NCI-H2081 treated with DMSO at 0.1 percent for 48 hours (cell line): ENCODE measurements at places on chromosomes 3 and 15.

GRCh38 chr15:96720656-96721055 lies 390.2 kb downstream of the NR2F2 start:
- DNase-seq = no peak

- no peak for DNase-seq
These were observed 4.5 kb downstream of the EIF3J start for GRCh38 chr15:44541282-44541958.

GRCh38 chr3:129690963-129691362 lies 84.5 kb upstream of the PLXND1 start:
- no peak for DNase-seq

DNA sequence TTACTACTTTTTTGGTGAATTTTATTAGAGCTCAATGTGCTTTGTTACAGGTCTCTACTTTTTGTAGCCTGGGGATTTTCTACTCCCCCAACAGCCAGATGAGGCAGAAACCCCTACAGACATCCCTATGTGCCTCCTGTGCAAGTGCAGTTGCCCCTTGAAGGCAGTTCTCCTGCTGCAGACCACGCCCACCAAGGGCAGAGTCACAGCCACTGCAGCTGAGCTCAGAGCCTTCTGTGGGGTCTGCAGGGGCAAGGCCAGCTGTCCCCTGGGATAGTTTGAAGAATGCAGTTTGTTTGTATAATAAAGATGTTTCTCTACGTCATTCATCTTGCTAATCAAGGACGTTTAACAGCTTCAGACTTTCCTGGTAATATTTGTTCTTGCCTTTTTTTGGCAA lies 76.8 kb downstream of the NPAP1 start:
- DNase-seq = no peak

GRCh38 chr3:140522653-140523380 lies 155.0 kb upstream of the TRIM42 start:
- no peak for DNase-seq

DNA sequence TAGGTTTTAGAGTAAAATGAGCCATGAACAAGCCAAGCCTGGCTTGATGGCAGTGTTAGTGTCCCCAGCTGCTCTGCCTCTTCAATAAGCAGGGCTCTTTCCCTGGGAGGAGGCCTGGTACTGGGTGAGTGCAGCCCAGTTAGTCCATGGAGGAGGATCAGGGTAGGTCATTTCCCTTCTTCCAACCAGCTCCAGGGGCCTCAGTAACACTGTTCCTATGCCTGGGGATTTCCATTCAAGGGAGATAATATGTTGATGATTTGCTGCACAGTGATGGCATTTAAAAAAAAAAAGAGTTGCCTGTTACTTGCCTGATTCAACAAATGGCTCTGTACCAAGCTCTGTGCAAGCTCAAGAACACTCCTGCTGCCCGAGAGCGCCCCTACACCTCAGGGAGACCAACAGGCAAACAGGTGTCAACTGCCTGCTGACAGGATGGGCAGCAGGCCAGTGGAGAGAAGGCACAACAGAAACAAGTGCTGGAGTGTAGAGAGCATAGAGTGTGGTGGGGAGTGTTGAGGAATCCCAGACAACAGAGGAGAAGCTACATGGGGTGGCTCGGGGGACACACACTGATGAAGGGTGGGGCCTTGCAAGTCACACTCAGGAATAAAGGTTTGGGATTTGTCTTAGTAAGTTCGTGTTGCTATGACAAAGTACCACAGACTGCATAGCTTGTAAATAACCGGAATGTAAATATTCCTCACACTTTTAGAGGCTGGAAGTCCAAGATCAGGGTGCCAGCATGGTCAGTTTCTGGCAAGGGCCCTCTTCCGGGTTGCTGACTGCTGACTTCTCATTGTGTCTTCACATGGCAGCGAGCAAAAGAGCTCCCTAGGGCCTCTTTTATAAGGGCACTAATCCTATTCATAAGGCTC lies 78.6 kb upstream of the PXYLP1 start:
- no peak for DNase-seq

DNA sequence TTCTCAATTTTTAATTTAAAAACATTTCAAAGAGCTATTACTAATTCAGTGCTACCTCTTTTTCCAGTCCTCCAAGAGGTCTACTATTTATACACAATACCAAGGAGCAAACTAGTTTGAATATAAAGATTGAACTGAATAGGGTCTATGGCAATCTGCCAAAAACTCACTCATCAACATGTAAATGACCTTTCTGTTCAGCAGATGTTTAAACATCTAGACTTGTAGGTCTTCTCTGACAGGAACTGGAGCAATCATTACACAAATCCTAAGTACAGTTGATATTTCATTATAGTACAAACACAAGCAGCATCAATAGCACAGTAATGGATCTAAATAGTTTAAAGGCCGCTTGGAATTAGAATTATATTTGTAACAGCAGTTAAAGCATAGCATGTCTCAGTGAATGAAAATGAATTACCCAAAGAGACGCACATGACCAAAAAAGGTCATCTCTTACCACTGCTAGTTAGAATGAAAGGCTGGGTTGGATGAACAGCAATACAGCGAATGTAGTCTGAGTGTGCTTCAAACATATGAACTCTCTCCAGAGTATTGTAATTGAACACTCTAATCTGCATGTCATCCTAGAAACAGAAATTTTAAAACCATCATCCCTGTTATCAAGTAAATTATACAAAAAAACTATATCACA lies 10.7 kb downstream of the COPB2 start:
- peak; percentile 86 for DNase-seq

- no peak for DNase-seq
These were observed 57.5 kb upstream of the PRR23E start for GRCh38 chr3:127135241-127136023.

- DNase-seq = no peak
These were observed 90.1 kb downstream of the TMCO5A start for GRCh38 chr15:38024293-38025091.

DNA sequence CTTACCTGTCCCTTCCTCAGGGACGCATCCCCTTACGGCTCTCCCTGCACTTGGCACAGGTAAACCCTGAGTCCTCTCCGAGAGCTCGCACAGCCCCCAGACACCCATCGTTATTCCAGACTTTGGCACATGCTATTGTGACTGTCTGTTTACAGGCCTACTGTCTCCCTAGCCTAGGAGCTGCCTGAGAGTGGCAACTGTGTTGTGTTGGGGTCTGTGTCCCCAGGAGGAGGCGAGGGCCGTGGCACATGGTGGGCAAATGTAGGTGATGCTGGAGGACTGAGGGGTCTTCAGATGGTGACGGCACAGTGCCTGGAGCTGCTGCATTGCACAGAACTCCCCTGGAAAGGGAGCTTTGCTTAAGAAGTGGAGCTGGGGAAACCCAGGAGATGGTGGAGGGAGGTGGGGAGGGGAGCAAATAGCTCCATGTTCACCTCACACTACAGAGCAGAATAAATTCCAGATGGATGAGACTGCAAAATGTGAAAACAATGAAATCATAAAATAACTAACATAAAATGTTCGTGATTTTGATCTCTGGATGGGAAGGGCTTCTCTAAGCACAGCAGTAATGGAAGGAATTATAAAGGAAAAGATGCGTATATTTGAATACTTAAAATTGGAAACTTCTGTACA lies 96.5 kb downstream of the SMAD6 start:
- no peak for DNase-seq

GRCh38 chr3:77254967-77255831 lies 215.3 kb downstream of the ROBO2 start:
- DNase-seq = peak; percentile 6
